T-helper 2 cell (primary cell): ENCODE measurements at places on chromosomes 4 and X.

DNA sequence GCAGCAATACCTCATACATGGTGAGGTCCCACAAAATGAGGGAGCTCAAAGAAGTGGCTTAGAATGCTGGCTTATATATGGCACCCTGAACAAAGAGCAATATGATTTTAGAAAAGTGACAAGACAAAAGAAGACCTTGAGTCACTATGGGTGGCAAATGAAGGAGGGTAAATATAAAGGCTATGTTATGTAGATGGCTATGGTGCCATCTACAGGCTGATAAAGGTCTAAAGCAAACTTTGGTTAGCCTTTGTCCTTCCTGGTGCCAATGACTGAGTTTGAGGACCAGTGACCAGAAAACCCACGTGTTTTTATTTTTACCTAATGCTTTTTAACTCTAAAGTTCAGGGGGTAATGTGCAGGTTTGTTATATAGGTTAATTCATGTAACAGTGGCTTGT is 151.8 kb downstream of the CCNG2 start:
- DNase-seq = no peak

DNA sequence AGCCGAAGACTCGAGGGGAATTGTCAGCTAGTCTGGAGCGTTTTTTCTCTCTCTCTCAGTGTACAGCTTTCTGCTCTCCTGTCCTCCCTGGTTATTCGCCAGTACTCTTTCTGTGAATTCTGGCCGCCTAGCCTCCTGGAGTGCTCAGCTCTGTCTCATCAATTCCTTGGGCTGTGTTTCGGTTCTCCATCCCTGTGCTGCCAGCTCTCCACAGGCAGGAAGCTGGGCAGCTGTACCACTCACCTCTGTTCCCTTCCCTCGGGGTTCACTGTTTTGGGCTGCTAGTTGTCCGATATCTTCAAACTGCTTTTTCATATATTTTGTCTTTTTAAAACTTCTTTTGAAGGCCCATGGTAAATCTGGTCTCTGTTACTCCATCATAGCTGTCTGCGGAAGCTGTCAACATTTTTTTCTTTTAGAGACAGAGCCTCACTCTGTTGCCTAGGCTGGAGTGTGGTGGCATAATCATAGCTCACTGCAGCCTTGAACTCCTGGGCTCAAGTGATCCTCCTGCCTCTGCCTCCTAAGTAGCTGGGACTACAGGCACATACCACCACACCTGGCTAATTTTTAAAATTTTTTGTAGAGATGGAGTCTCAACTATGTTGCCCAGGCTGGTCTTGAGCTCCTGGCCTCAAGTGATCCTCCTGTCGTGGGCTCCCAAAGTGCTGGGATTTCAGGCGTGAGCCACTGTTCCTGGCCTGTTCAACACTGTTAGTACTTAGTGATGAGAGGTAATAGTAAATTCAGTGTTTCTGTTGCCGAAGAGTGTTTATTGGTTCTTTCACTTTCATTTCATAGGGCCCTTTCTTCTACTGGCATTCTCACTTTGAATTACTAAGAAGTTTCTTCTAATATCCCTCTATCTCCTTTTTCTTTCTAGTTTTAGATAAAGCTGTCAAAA is 18.6 kb downstream of the ZCCHC4 start:
- no peak for DNase-seq

DNA sequence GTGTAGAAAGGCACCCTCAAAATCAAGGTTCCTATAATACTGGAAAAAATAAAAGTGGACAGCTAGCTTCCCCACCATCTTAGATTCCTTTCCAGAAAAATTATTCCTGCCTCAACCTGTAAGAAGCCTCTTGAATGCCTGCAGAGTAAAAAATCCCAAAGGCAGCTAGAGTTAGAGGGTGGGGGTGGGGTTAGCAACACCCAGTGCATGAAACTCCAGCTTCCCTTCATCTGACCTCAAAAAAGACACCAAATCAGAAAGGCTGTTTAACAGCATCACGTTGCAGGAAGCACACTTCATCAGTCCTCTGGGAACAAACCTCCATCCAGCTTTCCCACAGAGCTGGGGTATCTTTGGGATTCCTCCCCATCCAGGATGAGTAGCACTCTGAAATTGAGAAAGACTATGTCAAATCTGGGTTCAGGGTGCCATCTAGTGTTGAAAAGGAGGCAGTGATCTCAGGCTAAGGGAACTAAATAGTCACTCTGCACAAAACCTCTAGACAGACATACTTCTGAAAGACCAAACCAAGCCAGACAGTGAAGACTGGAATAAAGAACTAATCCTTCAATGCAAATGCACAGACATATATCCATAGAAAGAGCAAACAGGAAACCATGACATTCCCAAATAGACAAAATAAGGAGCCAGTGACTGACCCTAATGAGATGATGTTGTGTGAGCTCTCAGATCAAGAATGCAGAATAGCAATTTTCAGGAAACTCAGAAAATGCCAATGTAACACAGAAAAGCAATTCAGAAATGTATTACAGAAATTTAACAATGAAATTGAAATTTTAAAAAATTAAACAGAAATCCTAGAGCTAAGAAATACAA is 97.9 kb downstream of the ARHGEF9 start:
- DNase-seq = no peak

DNA sequence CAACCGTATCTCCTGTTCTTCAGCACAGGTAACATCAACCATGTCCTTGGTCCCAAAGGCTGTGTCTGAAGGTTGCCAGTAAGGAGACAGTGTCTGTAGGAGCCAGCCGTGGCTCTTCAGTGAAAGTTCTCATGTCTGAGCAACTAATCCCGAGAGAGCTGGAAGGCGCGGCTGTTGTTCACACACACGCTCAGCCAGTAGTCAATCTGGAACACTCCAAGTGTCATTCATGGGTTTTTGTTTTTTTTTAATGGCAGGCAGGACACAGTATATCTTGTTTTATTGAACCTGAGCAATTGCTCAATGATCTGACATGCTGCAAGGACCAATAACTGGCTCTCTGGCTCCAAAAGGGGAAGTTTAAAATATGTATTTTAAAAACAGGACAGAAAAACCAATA is 48.4 kb upstream of the MAP3K15 start:
- DNase-seq = no peak

- DNase-seq = no peak
These were observed 284.5 kb downstream of the GASK1B start for GRCh38 chr4:157888281-157888680.

- DNase-seq = no peak
These were observed 63.2 kb upstream of the TNIP3 start for GRCh38 chr4:121227341-121227792.

DNA sequence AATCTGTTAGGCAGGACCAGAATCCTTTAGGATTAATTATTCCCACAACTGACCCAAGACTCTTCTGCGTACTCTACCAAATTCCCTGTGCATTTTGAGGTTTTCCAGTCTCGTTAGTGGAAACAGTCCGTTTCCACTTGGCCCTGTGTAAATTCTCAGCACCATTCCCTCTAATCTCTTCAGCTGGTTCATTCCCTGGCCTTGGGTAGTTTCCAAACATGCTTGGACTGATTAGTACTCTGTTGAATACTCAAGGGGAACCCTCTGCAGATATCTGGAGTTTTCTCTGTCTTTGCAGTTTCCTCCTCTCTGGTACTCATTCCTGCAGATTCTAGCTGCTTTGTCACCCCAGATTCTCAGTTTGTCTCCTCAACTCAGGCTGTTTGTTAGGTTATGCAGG is 80.4 kb downstream of the ZFX start:
- DNase-seq = no peak

GRCh38 chr4:119130365-119131065 is 5.1 kb upstream of the MYOZ2 start:
- no peak for DNase-seq

DNA sequence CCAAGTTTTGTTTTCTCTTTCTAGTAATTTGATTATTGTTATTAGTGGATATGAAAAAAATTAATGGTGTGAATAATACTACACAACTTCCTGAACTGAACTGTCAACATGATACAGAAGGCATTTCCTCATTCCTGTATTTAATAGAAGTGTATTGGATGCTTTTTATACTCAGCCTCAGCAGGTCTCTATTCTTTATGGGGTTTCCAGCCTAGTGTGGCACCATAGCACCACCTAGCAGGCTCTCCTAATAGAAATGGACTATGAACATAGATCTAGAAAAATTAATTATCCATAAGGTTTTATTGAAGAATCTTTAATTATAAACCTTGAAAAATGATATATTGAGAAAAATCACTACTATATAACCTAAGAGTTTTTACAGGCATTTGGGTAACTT is 52.4 kb downstream of the GLRB start:
- DNase-seq = no peak

DNA sequence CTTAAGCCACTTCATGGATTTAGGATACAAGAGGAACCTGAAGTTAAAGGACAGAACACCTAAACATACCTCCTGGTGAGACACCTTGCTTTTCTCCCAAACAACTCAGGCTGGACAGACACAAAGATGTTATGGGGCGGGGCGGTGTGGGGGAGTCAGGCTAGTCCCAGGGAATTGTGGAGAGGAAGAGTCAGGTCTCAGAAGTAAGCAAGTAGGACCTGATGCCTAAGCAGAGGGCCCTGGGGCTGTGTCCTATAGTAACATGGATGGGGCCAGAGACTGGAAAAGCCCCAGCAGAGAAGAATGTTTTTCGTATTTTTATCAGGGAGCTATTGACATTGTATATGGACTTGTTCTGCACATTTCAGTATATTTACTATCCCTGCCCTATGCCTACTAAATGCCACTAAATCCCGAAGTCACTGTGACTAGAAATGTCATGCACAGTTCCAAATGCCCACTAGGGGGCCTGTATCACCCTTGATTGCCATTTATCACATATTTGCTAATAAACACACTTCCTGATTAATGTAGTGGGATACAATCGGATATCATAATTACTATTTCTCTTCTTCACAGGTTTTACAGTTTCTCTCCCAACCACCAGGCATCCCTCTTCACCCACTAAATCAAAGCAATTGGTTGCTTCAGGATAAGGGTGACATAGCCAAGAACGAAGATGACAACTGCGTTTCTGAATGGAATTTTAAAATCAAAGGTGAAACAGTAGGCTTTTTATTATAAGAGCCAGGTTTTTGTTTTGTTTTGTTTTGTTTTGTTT is 23.8 kb upstream of the ARHGAP10 start:
- DNase-seq = peak; percentile 55

DNA sequence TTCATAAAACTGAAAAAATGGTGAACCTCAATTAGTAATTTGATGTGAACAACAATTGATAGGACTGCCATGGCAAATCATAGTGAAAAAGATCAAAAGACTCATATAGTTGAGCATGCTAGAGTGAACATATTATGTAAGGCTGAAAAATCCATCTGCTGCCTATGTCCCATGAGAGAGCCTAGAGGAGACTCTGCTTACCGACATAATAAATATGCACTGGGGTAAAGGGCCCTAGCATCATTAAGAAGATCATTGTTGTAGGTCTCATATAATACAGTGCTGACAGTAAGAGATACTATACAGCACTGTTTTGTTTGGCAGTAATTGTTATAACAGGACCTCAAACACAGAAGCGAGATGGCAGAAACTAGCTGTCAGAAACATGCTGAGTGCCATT is 229.0 kb downstream of the PABPC4L start:
- DNase-seq = no peak
